ENCODE measurements at places on chromosomes 3 and 15. TPM values are rescaled to one million over a fixed set of nuclear protein-coding genes. Genes with fewer than 3 reads are reported as not detected.

ATG3 gene
- total RNA-seq = 55.6 TPM

CCDC39 gene
- not detected for total RNA-seq

SLC12A1 gene
- total RNA-seq = not detected

DLL4 gene
- 99.3 TPM for total RNA-seq

PTH1R gene
- total RNA-seq = not detected

TGM4 gene
- total RNA-seq = not detected

GP5 gene
- total RNA-seq = 0.22 TPM

TMEM212 gene
- not detected for total RNA-seq

B3GALNT1 gene
- total RNA-seq = 8.5 TPM

CYP1A2 gene
- total RNA-seq = not detected

KLF15 gene
- total RNA-seq = 10.7 TPM

UROC1 gene
- under 0.01 TPM for total RNA-seq

ALPK3 gene
- 29.4 TPM for total RNA-seq

CTXND1 gene
- total RNA-seq = not detected

SLC24A5 gene
- not detected for total RNA-seq

PCOLCE2 gene
- 0.22 TPM for total RNA-seq

ST8SIA2 gene
- total RNA-seq = 0.26 TPM

MKRN2OS gene
- total RNA-seq = not detected

SEMA3G gene
- 59.4 TPM for total RNA-seq

CYP8B1 gene
- total RNA-seq = not detected

TNIK gene
- total RNA-seq = 14.2 TPM

ALDH1L1 gene
- total RNA-seq = 0.09 TPM

ETFA gene
- total RNA-seq = 161 TPM

ZDHHC23 gene
- 35.5 TPM for total RNA-seq

SLC2A2 gene
- not detected for total RNA-seq

REC114 gene
- not detected for total RNA-seq

CADM2 gene
- total RNA-seq = 0.22 TPM

TUBGCP5 gene
- total RNA-seq = 16.8 TPM

SLC28A2 gene
- not detected for total RNA-seq

SMARCC1 gene
- total RNA-seq = 24.9 TPM

PARP3 gene
- total RNA-seq = 4.7 TPM
